Astrocyte (in vitro differentiated cells and primary cell): ENCODE measurements at places on chromosomes 6 and 20. TPM values are rescaled to one million over a fixed set of nuclear protein-coding genes. Genes with fewer than 3 reads are reported as not detected.

DNA sequence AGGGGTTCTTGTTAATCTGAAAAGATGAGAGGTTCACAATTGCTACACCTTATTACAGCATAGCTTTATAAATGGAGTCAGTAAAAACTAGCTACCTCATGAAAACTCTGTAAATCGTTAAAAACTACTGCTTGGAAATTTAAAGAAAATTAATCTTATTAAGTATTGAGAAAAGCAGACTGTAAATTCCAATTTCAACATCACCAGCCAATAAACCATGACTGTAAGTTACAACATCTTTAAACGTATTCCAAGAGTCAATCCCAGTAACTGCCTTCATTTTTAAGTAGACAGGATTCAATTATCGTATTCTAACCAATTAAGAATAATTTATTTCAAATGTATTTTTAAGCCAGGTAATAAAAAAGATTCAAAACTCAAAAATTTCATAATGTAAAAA is 70.3 kb downstream of the ATG5 start:
- DNase-seq = no peak

Gene POU5F1
- 5.4 and 6.3 TPM in 2 replicates for total RNA-seq

Gene RIPOR2
- 0.29 and 0.95 TPM in 2 replicates for total RNA-seq

GRCh38 chr20:50222309-50223038 is 31.8 kb downstream of the CEBPB start:
- DNase-seq = no peak

Gene HMGCLL1
- total RNA-seq = 0.24 and 0.30 TPM in 2 replicates

Gene CRNKL1
- total RNA-seq = 20.1 and 20.2 TPM in 2 replicates

DNA sequence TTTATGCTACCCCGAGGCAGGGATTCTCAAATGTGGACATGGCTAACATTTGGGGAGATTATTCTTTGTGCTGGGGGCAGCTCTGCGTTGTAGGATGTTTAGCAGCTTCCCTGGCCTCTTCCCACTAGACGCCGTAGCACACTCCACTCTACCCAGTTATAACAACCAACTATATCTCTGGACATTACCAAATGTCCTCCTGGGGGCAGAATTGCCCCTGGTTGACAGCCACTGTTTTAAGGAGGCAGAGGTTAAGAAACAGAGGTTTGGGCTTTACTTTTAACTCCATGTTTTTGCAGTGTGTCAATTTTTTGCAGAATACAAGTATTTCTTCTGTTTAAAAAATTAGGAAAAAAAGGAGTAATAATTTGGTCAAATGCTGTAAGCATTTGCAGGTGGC is 56.2 kb upstream of the BMP6 start:
- DNase-seq = no peak

DNA sequence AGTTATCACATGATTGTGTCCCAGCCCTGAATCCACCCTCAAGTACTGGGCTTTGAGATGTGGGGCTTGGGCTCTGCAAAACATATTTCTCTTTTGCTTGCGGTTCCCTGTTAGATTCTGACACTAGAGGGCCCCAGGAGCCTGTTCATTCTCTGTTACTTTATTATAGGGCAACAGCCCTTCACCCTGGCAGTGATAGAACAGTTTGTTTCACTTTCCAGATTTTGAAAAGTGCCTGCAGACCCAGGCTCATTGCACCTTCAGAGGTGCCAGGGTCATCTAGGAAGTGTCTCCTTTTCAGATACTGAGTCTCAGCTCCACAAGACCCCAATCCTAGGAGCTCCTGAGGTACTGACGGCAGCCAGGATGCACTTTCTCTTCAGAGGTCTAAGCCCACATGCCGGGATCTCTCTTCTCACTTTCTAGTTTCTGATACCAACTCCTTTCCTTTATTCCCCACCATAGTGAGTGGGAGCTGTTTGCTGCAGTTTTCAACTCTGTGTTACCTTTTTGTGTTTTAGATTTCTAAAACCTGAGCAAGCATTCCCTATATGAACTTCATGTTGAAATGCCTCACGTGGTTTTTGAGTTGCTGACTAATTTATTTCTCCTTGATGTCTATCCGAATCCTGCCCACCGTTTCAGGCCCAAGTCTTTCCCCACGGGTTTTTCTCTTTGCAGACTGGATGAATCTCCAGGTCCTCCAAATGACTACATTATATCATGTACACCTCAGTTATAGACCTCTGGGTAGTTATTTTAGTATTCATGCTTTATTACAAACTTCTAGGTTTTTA is 10.9 kb downstream of the ABT1 start:
- DNase-seq = peak; percentile 25
